Fibroblast of skin of left biceps (primary cell): ENCODE measurements at places on chromosomes 6 and 20.
A peak's percentile ranks its signal among the peaks of the same experiment; 100 is the strongest.

GRCh38 chr6:46606338-46606737 lies 46.3 kb downstream of the CYP39A1 start:
- no peak for DNase-seq

DNA sequence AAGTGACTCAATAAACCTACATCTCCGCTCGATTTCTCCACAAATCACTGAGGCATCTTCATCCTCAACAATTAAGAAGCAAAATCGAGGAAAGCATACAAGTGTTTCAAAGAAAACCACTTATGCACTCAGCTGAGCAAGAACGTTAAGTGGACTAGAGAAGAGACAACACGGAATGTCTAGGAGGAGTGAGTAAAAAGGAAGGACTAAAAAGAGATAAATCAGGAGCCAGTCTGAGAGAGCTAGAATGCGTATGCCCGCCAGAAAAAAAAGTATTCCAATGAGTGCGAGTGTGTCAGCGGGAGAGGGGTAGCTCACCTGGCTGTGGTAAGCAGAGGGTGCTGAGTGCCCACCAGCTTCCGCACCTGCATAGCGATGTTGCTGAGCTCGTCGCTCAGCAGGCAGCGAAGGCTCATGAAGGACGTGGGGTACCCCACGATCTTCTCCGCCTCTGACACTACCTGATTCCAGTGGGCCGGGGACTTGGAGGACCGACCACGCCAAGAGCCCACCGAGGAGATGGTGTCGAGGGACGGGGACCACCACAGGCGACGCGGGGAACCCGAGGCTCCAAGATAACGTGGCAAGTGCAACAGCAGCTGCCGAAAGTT lies 587 bp downstream of the PDSS2 start:
- no peak for DNase-seq

DNA sequence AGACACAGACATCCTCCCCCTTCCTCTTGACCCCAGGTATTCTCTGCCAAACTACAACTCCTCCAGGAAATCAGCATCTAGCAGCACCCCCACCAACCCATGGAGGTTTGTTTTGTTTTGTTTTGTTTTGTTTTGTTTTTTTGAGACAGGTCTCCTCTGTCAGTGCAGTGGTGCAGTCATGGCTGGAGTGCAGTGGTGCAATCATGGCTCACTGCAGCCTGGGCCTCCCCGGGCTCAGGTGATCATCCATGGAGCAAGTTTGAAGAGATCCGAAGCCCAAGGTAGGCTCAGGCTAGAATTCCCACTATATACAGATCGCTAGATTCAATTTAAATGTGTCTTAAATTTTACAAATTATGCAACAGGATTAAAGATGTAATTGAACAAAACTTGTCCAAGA lies 518.2 kb upstream of the ARID1B start:
- no peak for DNase-seq

DNA sequence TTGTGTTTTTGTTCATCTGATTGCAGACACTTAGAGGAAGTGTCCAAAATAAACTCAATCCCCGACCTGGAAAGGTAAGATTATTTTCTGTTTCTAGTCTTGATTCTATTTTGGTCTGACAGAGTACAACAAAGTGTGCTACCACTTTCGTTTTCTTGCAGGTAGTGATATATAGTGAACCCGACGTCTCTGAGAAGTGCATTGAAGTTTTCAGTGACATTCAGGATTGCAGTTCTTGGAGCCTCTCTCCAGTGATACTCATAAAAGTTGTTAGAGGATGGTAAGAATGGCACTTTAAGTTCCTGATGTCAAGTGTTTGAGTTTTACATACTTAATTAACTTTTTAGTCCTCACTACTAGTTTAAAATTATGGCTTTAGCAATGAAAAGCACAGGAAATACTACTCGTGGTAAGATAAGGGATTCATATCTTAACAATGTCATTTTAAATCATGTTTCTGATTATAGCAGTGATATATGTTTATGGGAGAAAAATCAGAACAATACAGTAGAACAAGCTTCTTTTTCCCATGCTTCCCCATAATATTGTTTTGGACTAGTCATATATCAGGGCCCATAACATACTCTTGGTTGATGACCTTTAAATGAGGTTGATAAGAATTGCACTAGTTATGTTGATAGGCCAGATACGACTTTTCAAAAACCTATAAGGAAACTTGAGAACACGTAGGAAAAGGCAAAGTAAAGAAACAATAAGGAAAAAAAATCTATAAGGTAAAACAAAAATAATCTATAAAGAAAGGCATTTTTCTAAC lies 104.0 kb downstream of the RTN4IP1 start:
- no peak for DNase-seq

GRCh38 chr6:11971154-11971553 lies 41.0 kb upstream of the HIVEP1 start:
- DNase-seq, result peak; percentile 93

DNA sequence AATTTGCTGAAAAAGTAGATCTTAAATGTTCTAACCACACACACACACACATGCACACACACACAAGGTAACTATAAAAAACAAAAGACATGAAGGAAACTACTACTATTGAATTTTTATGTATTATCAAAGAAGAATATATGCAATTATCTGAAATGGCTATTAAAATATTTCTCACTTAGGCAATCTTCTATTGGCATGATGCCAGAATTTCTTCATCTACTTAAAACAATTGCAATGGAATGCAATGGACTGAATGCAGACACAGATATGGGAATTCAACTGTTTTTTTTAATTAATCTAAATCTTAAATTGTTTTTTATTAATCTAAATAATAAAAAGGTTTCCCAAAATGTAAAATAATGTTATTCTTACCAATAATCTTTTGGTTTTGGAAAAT lies 152.6 kb upstream of the SMLR1 start:
- DNase-seq, result no peak

DNA sequence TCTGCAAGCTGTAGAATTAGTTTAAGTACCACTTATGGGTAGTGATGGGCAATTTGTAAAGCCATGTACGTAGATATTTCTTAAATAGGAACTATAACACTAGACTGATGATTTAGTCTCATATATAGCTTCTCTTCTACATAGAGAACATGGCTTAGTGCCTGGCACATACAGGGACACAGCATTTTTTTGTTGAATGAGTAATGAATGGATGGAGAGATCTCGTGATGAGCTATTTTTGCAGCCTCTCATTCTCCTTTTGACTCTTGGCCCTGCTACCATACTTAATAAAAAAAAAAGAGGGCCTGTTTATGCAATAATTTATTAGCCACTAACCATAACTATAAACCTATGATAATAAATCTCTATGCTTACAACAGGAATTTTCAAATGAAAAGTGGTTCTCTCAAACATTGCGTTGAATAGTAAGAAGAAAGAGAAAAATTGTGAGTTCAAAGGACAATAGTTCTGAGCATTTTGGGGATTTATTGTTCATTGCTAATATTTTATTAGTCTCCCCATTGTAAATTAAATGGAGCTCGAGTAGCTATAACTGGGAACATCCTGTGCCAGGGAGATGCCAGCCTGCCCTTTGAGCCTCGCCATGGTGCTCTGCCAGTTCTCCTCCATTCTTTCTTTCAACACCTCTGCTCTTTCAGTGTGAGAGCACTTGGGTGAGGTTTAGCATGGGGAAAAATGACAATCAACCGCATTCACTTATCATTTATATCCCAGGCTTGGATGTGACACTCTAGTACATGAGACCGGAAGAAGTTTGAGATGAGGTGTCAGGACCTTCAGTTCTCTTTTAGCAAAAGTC lies 14.7 kb upstream of the RCAN2 start:
- no peak for DNase-seq

DNA sequence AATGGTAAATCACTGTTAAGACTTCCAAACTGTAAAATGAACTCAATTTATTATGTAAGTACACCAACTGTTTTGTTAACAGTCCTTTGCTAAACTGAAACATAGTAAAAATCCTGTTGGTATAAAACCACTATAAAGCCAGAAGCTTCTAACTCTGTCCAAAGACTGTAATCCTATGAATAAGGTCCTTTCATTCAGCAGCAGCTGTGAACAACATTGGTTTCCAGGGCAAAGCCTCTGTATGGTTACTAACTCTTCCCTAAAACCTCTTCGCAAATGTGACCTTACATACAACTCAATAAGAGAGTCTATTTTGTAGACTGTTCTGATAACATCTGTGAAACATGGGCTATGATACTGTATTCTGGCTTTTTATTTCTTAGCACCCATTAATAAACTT lies 40.1 kb downstream of the NUP153 start:
- no peak for DNase-seq

DNA sequence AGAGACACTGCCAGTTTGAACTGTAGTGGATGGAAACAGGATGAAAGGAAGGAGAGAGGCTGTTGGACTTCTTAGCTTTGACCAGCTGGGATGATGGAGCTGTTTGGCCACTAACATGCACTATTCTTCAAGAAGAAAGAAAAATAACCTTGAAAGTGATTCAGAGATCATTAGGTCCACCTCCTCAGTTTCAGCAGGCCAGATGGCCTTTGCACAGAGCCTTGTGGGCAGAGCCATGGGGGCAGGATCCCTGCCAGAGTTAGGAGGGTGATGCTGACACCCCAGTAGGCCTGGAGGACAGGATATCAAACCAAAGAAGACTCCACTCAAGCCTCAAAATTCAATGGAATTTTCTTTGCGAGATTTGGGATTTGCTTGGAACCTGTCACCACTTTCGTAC lies 74.5 kb upstream of the TMEM181 start:
- no peak for DNase-seq

DNA sequence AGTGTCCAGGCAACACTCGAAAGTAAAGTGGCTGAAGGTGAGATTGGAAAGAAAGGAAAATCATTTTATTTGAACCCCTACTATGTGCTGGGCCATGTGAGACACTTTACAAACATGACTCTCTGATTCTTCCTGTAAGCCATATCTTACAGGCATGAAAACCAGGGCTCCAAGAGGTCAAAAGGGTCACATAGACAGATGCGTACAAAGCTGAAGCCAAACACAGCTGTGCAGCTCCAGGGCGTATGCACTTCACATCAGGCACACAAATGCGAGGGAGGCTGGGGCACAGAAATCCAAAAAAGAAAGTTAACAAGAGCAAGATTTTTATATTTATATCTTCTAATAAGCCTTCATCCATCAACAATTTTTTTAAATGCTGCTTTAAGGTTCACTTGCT lies 176.5 kb downstream of the PHACTR1 start:
- no peak for DNase-seq

GRCh38 chr20:15930311-15931305 lies 642.6 kb downstream of the KIF16B start:
- no peak for DNase-seq

DNA sequence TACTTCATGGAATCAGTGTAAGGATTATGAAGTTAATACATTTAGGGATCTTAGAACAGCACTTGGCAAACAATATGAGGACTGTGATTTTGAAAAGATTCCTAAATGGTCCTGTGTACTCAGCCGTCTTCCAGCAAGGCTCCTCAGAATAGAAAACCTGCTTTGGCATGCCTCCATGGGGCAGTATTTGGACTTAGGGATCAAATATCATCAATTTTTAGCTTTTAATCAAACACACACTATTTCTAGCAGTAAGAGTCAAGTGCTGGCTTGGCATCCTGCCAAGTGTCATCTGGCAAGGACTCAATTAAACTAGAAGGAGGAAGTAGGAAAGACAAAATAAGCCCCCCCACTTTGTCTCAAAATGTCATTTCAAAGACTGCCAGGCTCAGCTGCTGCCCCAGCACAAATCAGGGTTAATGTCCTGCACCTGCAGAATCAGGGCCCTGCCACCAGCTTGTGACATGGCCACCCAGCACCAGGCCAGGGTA lies 40.8 kb downstream of the IYD start:
- no peak for DNase-seq

DNA sequence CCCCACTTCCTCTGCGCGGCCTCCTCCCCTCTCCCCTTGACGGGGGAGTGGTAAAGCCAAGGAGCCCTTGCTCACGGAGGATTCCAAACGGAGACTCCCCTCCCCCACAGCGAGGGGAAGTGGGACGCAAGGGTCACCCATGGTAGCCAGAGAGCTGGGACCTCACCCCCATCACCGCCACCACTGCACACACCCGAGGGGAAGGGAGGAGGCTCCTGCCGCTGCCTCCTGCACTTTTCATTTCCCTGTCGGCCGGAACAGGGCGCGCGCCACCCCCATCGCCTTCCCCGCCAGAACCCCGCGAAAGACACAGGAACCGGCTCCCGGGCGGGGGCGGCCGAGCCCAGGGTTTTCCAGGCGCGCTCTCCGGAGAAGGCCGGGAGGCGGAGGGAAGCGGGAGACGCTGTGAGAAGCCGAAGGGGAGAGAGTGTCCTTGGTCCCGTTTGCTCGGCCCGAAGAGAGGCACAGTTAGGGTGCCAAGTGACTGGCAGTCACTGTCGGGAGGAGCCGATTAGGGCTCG lies 789 bp downstream of the CCND3 start:
- no peak for DNase-seq

DNA sequence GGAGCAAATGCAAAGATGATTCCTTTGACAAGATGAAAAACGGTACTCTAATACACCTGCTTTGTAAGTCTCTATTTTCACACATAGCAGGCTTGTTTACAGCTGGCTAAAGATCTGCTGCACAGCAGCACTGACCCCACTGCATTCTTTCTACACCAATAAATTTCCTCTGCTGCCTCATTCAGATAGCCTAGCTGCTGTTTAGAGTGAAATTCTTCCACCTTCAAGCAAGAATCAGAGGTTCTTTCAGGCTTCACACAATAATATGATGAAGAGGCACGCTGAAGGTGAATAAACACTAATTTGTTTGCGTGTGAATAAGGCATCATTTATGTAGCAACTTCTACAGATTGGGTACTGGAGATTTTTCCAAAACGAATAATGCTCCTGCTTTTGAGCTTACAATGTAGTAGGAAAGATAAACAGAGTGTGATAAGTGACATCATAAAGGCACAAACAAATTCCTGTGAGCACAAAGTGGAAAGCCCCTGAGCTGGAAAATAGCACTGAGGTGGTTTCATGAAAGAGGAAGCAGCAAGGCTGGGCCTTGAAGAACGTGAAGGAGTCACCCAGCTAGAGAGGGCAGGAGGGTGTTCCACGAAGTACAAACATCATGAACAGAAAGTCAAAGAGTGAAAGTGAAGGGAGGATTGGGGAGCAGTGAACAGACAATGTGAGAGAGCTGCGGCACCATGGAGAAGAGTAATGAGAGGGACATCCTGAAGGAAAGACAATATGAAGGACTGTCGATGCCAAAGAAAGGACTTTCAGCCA lies 543.4 kb downstream of the CD83 start:
- no peak for DNase-seq

DNA sequence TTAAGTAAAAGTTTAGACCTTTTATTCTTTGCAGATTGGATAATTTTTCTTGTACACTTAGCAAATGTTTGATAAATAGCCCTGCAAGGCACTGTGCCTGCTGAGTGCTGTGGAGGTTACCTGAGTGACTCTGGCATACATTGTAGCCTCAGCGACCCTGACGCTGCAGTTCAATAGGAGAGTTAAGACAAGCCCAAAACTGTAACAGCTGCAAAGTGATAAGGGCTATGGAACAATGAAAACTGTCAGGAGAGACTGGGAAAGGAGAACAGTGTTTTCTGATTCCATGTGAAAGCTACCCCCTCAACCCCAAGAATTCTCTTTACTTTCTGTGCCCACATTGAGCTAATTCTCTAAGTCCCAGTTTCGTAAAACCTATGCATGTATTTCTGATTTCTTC lies 22.2 kb downstream of the HIVEP1 start:
- no peak for DNase-seq

GRCh38 chr20:24106150-24106800 lies 117.7 kb upstream of the GGTLC1 start:
- no peak for DNase-seq
